Ammon's horn (tissue), 1 donor: ENCODE measurements at places on chromosomes 6 and 20.

DNA sequence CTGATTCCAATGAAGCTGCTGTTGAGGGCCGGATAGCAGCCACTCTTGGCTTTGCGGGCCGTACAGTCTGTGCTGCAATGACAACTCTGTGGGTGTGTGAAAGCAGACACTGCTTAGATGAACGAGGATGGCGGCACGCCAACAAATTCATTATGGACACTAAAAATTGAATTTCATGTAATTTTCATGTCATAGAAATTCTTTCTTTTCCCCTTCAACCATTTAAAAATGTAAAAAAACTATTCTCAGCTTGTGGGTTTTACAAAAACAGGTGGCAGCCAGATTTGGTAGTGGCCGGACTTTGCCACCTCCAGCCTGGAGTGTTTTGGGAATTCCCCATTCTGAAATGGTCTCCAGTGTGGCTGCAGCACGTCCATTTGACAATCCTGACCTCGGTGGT is 26.0 kb downstream of the MAS1 start:
- DNase-seq: no peak

DNA sequence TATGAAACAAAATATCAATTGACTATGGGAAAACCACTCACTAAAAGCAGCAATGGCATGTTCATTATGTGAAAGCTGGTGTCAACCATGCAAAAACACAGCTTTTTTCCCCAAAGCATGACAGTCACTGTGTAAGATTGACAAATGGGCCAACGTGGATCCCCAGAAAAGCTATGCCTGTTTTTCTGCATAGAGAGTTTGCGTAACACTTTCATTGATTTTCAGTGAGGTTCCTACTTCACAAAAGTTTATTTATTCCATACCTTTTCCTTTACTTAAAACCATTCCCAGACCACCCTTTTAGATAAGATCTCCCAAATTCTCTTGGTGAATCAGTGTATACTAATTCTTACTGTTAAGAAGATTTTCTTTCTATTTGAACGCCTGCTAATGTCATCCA is 138.4 kb upstream of the GLP1R start:
- DNase-seq: no peak

- DNase-seq: no peak
Observed at GRCh38 chr6:54068694-54069093, 42.5 kb upstream of the MLIP start.

- no peak for DNase-seq
Observed at GRCh38 chr6:103236923-103237322, 1622.8 kb downstream of the HACE1 start.

- DNase-seq: no peak
Observed at GRCh38 chr6:107330168-107330567, 129.2 kb downstream of the PDSS2 start.

DNA sequence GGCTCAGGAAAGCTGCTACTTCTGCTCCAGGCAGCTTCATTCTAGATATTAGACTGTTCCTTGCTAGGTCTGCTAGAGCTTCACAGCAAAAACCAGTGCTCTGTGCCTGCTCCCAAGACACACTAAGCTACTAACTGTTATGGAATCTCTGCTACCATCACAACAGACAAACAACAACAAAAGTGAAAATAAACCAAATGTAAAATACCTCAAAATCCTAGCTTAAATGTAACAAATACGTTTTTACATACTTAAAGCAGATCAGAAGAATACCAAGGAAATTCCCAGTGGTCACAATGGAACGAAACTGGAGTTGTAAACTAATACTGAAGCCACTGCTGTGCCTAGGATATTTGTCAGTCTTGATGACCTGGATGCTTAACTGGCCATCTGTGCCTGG is 84.6 kb upstream of the EZR start:
- DNase-seq: no peak

DNA sequence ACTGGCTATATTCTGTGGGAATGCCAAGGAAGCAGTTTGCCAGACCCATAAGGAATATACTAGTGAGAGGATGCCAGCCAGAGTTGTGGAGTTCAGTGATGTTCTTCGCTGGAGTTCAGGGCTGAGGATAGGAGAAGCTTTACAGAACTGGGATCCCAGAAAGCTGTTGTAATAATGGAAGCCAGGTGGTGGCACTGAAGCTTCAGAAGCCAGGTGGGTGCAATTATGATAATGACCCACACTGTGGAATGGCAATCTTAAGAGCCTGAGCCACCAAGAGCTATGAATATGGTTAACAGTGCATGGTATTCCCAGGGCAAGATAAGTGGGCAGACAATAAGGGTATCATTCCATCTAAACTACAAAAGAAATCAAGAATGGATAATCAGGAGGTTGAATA is 25.1 kb upstream of the ENPP1 start:
- no peak for DNase-seq

DNA sequence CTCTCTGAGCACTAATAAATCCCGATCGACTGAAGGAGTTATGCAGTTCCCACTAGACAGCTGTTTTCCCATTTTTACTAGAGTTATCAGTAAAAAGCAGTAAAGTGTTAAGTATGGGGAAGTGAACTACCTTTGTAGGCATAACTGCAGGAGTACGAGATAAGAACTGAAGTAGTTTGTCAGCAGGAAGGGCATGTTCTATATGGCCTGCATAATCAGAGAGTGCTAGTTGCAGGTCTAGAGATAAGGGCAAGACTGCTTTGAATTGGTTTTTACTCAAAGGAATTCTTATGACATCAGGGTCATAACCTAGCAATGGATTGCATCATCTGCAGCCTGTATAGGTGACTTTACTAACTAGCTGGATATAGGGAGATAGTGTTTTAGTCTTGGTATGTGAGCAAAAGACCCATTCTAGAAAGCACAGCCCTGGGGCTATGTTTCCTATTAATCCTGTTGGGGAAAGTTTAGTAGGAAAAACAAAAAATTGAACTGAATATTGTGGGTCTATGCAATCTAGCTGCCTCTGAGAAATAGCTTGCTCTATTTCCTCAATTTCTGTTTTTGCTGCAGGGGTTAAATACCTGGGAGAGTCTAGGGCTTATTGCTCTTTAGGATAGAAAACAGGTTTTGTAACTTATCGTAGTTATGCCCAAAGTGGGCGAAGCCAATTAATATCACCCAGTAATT is 22.6 kb upstream of the CRISP1 start:
- no peak for DNase-seq

- no peak for DNase-seq
Observed at GRCh38 chr20:32995802-32996201, 8.4 kb downstream of the SUN5 start.

DNA sequence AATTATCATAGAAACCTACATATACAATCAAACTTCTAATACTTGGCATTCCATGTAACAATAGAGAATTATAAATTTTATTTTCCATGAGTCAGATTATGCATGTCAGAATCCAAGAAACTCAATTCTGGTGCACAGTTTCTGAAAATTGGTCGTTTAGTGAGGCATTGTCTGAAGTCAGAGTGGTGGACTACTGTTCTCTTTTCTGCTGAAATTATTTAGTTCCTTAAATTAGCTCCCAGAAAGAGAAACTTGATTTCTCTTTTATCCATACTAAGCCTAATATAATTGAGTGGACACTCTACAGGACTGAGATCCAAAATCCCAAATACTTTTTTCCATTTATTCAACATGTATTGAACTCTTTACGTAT is 265.5 kb downstream of the ALDH8A1 start:
- no peak for DNase-seq

DNA sequence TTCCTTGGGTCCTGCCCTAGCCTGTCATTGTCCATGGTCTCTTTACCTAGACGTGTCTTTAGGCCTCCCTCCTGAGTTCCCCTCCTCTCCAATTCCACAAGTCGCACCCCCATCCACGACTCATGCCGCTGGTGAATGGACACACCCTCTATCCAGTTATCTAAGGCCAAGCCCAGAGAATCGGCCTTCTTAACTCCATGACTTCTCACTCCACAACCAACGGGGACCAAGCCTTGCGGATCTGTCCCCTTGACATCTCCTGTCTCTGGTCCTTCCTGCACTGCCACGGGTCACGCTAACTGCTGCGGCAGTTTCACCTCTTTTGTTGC is 7.0 kb upstream of the RREB1 start:
- DNase-seq: no peak

DNA sequence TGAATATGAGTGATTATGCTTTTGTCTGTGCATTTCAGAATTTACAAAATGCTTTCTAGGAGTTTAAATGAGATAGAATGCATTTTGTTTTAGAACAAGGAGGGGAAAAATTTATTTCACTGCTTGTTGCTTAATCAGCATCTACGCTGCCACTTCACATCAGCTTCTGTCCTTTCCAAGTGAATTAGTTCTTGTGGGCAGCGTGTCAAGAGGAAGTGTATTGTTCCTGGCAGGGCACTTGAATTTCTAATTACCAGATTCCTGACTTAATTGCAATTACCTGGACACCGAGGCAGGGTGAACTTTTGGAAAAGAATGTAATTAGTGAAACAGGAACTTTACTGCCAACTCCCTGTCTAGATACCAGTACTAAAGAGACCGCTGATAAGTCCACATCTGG is 263.5 kb downstream of the TMEM242 start:
- peak; percentile 48 for DNase-seq

DNA sequence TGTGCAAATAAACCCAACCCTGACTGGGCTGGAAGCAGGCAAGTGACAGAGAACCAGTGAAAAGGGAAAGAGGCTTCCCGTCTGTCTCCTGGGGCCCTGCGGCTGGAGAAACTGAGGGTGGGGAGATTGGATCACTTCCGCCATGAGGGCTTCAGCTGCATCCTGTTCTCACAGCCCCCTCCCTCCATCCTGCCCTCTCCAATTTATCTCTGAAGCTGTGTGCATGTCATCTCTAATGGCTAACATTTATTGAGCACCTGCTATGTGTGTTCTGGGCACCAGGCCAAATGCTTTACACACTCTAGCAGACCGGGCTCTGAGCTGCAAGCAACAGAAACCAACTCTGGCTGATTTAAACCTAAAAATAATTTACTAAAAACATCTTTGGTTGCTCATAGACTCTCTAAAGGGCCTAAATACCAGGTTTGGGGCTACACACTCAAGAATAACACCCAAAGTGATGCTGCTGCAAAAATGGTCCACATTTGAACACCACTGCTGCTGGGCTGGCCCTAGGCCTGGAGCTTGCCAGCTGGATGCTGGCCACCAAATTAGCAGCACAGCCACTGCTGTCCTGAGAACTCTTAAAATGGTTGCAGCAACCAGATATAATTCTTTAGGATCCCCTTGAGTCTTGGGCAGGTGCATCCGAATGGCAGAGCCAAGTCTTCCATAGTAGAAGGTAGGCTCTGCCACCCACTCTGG is 123.6 kb upstream of the LRFN2 start:
- DNase-seq: no peak

DNA sequence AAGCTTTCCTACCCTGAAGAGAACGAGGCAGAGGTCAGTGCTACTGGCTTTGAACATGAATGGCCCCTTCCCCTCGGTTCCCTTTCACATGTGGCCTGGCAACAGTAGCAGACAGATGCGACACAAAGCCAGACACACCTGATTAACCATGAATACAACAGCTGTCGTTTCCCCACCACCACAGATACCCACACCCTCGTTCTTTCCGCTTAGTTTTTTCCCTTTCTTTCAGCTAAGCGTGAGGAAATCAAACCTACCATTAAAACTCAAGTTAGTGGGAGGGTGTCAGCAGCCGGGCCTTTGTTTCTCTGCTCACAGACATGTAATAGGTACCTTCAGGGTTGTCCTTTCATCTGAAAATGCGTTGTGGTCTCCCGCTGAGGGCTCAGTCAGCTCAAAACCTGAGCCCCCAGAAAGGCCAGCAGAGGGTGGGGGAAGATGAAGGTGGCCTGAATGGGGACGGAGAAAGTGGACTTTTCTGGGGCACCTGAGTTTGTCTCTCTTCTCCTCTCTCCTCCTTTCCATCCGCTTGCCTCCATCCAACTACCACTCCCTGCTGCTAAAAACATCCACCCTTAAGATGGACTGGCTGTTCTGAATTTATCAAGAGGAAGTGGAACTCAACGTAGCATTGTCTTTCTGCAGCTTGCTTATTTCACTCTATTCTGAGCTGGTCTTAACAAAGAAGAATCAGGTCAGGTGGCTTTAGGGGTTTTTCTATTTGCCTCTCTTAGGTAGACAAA is 516.6 kb upstream of the JARID2 start:
- DNase-seq: peak; percentile 42
